Bone marrow (tissue), 2 donors: ENCODE measurements at places on chromosomes 12 and 14.
A peak's percentile ranks its signal among the peaks of the same experiment; 100 is the strongest.

GRCh38 chr12:95877622-95878021 lies 18.9 kb downstream of the SNRPF start:
- no peak for DNase-seq

DNA sequence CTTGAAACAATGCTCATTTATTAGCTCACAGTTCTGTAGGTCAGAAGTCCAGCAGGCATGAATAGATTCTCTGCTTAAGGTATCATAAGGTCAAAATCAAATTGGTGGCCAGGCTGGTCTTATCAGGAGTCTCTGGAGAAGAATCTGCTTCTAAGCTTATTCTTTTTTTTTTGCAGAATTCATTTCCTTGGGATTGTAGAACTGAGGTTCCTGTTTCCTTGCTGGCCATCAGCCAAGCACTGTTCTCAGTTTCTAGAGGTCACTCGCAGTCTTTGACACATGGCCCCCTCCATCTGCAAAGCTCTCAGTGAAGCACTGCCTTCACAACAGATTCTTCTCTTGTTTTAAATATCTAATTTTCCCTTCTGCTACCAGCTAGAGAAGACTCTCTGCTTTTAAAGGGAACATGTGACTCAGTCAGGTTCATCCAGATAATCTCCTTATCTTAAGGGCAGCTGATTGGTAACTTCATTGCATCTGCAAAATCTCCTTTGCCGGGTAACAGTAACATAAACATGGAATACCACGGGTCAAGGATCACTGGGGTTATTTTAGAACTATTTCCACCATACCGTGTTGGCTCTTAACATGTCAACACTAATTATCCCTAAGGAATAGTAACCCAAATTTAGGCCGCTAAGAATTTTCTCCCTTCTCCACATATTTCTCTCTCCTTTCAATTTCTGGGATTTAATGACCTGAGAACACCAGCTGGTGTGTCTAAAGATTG lies 25.3 kb downstream of the RHOJ start:
- DNase-seq, result no peak

DNA sequence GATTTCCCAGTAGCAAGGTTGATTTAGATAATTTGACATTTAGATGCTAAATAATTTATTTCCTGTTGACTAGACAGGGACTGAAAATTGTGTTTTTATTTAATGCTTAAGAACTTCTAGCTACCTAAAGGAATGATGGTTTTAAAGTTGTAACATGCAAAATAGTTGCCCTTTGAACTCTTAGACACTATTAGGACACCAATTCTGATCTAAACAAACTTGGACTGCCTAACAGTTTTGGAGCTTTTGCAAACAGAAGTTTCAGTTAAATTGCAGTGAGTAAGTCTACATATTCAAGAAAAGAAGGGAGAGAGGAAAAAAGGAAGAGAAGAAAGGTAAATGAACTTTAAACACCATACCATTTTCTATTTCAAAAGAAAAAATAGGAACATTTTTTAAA lies 189.3 kb upstream of the GARIN2 start:
- no peak for DNase-seq

DNA sequence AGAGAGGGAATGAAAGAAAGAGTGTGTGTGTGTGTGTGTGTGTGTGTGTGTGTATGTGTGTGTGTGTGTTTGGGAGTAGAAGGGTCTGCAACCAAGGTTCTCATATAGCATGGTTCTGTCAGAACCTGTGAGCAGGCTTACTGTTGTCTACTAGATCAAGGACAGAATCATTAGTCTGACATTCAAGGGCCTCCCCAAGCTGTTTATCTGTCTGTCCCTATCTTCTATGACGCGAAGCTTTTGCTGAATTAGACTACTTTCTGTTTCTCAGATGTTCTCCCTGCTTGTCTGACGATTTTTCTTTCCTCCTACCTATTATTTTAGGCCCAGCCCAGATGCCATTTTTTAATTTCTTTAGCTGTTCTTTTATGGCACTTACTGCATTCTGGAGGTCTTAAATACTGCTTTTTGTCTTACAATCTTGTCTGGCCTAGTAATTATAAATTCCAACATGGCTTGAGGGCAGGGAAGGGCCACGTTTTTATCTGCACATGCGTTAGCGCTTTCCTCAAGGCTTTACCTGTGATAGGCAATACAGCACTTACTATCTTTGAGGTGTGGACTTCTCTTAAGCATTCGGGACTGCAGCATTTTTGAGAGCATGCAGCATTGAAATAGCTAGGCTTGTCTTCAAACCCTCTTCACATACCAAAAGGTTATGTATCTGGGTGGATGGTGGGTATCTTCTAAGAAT lies 150.2 kb downstream of the TTLL5 start:
- DNase-seq, result no peak

- no peak for DNase-seq
Observed at GRCh38 chr14:24978862-24979724, 70.9 kb downstream of the STXBP6 start.

- no peak for DNase-seq
Observed at GRCh38 chr14:77158175-77158881, 16.7 kb upstream of the ZDHHC22 start.

GRCh38 chr12:105721891-105722290 lies 391.4 kb downstream of the C12orf75 start:
- DNase-seq, result no peak

DNA sequence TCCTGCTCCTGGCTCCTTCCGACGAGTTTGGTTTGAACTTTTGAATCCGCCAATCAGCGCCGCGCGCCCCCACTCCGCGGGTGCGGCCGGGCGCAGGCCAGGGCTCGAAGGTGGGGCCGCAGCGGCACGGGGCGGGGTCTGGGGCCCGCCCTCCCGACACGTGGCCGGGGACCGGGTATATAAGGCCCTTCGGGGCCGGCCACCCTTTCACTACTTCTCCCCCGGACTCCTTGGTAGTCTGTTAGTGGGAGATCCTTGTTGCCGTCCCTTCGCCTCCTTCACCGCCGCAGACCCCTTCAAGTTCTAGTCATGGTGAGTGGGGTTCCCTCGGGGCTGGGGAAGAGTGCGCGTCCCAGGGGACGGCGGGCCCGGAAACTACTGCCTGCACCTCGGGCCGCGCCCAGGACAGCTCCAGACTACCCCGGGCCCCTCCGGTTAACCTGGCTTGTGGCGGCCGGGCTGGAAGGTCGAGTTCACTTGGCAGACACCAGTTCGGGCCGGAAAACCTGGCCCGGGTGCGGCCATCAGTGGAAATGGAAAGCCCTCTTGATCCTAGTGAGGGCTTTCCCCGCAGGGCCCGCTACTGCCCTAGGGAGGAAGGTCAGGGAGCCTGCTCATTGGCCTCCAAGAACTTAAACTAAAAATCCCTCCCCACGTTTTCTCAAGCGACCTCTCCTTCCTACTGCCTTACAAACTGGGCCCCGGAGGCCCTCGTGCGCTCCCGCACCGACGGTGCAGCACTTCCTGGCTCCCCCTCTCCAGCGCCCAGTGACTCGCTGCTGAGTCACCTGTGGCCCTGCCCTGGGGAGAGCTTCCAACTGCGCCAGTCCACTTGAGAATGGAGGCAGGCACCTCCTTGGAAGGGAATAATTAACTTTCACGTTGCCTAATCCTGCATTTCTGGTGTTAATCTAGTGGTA lies at the start of gene TUBA1C:
TUBA1C (plus strand) TSS at position 210 of the 920 bp plus-strand sequence; CDS start at position 310, 100 bp downstream.
- DNase-seq, result peak; percentile 84

DNA sequence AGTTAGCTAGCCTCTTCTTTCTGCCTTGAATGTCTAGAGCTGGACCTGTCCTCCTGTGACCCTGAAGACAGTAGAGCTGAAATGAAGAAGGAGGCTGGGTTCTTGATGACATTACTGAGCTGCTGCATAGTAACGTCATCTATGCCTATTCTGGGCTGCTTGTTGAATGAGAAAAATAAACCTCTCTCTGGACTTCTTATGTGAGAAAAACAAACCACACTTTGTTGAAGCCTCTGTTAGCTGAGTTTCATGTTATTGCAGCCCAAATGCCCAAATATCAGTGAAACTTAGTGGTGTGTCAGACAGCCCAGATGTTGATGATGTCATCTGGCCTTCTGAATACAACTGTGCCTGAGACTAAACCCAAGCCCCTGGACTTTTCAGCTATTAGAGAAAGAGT lies 67.0 kb upstream of the MAX start:
- DNase-seq, result no peak

GRCh38 chr14:105748204-105748578 lies 221.8 kb downstream of the TMEM121 start:
- DNase-seq, result no peak

DNA sequence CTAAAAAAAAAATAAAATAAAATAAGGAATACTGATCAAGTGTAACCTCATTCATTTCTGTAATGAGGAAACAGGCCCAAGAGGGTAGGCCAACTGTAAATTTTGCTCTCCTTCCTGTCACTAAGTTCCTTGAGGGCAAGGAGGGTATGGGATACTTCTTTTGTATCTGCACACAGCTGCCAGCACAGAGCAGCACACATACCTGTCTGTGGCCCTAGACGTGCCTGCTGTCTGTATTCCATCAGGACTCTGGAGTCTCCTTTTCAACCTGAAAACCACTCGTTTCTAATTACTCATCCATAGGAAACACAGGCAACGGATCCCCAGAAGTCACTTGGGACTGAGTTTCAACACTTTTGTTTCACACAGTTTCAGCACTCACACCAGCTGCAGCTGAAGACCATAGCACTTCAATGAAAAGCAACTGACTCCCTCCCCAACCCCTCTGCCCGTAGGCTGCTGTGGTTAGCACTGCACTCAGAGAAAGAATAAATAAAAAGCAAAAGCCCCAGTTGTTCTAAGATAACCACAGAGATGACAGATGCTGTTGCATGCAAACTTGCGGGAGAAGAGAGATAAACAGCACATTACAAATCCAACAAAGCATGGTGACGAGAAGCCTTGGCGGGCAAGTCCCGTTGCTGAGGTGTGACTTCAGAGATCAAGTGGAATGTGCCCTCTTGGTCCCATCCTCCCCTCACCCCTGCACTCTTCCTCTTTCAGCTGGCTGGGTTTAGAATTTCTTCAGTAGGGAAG lies 24.9 kb downstream of the CRACR2A start:
- DNase-seq, result peak; percentile 29

DNA sequence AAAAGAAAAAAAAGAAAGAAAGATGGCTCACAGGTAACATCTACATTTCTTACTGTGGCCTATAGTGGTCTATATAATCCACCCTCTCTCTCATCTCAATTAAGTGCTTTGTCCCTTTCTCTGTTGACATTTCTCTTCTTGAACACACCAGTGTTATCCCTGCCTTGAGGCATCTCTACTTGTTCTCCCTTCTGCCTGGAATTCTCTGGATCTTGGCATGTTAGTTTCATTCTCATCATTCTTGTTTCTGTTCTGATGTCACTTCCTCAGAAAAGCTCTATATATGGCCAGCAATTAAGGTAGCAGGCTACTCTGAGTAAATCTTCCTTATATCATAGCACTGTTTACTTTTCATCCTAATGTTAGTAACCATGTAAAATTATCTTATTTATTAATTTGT lies 155.7 kb upstream of the PDZRN4 start:
- DNase-seq, result no peak

DNA sequence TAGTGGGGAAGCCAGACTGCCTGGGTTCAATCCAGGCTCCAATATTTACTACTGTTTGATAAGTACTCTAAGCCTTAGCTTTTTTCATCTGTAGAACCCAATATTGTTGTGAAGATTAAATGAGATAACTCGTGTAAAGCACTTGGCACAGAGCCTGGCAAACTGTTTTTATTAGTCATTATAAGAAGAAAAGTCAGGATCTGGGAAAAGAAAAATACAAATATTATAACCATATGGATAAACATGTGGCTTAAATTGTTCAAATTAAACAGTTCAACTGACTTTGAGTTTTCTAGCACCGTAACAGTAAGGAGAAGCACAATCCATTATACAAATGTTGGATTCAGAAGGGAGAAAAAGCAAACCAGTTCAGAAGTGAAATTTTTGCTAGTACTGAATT lies 22.0 kb upstream of the CDK17 start:
- DNase-seq, result no peak

DNA sequence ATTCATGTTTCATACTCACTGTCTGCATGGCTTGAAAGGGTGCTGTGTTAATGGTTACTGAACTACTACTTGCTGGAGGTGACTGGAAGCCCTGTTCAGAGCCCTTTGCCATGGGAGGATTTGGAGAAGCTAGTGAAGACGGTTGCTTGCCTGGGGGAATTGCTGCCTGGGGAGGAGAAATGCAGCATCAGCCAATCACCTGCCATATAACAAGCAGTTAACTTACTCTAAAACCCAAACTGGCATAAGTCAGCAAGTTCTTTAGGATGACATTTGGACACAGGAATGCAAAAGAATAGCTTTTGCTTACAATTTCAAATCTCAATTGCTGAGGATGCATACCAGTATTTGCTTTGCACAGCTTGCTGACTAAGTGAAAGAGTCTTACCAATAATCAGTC lies 23.4 kb upstream of the IPO8 start:
- no peak for DNase-seq

DNA sequence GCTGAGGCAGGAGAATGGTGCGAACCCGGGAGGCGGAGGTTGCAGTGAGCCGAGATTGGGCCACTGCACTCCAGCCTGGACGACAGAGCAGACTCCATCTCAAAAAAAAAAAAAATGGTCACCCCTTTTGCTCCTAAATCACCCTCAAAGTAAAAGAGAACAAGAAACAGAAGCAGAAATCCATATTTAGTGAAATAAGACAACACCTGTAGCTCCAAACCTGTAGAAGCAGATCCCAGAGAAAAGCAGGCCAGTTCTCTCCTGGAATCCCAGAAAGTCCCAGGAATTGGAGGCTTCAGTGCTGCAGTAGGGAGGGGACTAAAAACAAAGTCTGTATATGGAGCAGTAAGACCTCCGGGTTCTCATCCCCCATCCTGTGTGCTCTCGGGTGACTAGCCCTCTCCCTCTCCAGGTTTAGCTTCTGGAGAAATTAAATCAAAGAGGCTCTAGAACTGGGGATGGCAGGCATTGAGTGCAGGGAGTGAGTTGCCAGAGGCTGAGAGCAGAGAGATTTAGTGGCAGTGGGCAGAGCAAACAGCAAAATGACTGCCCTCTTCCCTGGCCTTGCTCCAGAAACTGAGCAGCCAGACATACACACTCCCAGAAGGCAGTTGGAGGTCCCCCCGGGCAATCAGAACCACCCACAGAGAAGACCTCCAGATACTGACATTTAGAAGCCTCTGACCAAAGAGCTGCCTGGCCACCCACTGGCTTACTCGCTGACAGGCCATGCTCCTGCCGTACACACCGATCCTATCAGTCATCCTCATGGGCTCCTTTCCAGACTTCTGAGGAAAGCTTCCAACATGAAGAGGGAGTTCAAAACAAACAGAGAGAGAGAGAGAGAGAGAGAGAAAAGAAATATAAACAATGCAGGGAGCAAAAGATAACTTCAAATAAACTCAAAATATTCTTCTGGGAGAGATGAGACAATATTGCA lies 6.3 kb upstream of the MLXIP start:
- no peak for DNase-seq

GRCh38 chr12:20148241-20148640 lies 220.1 kb upstream of the PDE3A start:
- no peak for DNase-seq

GRCh38 chr12:40034156-40034555 lies 71.7 kb downstream of the SLC2A13 start:
- no peak for DNase-seq

- no peak for DNase-seq
Observed at GRCh38 chr14:88209273-88209672, 113.8 kb downstream of the KCNK10 start.
